ENCODE measurements at places on chromosomes 11 and 22. TPM values are rescaled to one million over a fixed set of nuclear protein-coding genes. Genes with fewer than 3 reads are reported as not detected.
A peak's percentile ranks its signal among the peaks of the same experiment; 100 is the strongest.

- no peaks in the 10 kb centered on the region for H3K36me3 ChIP-seq
- H3K4me1 ChIP-seq, result peaks cover 2% of the 10 kb centered on the region
- no peak overlapping the region for H3K27ac ChIP-seq
- no peak for DNase-seq
- no peak overlapping the region for H3K4me3 ChIP-seq
Observed at GRCh38 chr11:122852074-122852795, 13.9 kb downstream of the CRTAM start.

GRCh38 chr11:67382276-67383136, 9.1 kb upstream of the CLCF1 start:
- no peaks in the 10 kb centered on the region for H3K36me3 ChIP-seq

- H3K4me1 ChIP-seq, result no peaks in the 10 kb centered on the region
- no peaks in the 10 kb centered on the region for H3K27me3 ChIP-seq
- H3K27ac ChIP-seq, result no peak overlapping the region
- H3K4me3 ChIP-seq, result no peak overlapping the region
- DNase-seq, result no peak
- no peaks in the 10 kb centered on the region for H3K36me3 ChIP-seq
Observed at GRCh38 chr11:76623171-76623883, 47.2 kb downstream of the LRRC32 start.

The ACRV1 gene
- total RNA-seq, result not detected

DNA sequence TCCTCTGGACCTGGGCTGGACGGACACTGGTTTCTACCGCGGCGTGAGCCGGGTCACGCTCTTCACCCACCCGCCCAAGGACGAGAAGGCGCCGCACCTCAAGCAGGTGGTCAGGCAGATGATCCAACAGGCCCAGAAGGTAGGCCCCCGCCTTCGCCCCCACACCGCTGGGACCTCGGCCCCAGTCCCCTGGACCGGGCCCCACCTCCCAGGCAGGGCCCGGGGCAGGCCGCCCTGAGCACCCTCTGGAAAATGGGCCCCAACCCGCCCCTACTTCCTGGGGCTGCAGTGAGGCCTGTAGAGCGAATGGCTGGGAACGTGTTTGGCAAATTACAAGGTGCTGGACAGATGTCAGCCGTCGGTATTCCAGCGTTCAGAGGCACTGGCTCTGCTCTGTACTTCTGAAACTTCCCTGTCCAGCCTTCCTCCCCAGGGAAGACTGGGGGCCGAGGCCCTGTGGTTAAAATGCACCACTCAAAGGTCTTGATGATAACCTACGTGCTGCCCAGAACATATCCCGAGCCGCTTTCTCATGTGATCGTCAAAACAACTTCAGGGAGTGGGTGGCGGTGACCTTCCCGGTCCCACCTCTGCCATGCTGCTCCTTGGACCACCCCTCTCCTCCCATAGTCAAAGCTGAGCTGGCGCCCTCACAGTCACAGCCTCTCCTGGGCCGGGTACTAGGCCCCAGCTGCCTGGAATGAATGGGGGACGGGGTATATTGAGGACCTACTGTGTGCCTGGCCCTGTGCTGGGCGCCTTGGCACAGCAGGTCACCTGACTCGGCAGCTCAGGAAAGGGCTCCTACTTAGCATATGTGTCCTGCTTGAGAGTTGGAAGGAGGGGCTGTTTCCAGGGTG, 869 bp downstream of the FAM83F start:
- H3K4me3 ChIP-seq, result peak overlapping the region; percentile 61
- peaks cover 37% of the 10 kb centered on the region for H3K4me1 ChIP-seq
- DNase-seq, result no peak

GRCh38 chr22:46678785-46679700, 58.9 kb downstream of the GRAMD4 start:
- H3K4me1 ChIP-seq, result no peaks in the 10 kb centered on the region
- H3K27ac ChIP-seq, result no peak overlapping the region
- H3K4me3 ChIP-seq, result no peak overlapping the region
- no peaks in the 10 kb centered on the region for H3K36me3 ChIP-seq

The KDM4F gene
- total RNA-seq, result not detected

The KCNJ1 gene
- 0.17 TPM for total RNA-seq

The CST6 gene
- total RNA-seq, result 1.6 TPM

DNA sequence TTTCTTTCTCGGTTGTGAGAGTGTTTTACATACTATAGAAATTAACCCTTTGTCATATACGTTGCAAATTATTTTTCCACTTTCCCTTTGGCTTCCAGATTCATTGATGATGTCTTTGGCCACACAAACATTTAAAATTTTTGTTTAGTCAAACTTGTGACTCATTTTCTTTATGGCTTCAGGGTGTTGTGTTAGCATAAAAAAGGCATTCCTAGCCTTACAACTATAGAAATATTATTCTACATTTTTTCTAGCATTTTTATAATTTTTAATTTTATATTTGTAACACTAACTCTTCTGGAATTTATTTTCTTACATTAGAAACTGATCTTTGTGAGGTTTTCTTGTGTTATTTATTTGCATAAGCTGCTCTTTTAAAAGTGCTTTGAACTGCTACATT, 12.1 kb downstream of the GRIA4 start:
- no peaks in the 10 kb centered on the region for H3K36me3 ChIP-seq
- H3K27ac ChIP-seq, result no peak overlapping the region
- H3K27me3 ChIP-seq, result no peaks in the 10 kb centered on the region

- no peak overlapping the region for H3K4me3 ChIP-seq
- no peaks in the 10 kb centered on the region for H3K27me3 ChIP-seq
- DNase-seq, result no peak
- no peaks in the 10 kb centered on the region for H3K4me1 ChIP-seq
Observed at GRCh38 chr11:17394743-17395390, 6.4 kb upstream of the KCNJ11 start.

The CDC42EP2 gene
- total RNA-seq, result 11.7 TPM

The IRAG1 gene
- 2.7 TPM for total RNA-seq

DNA sequence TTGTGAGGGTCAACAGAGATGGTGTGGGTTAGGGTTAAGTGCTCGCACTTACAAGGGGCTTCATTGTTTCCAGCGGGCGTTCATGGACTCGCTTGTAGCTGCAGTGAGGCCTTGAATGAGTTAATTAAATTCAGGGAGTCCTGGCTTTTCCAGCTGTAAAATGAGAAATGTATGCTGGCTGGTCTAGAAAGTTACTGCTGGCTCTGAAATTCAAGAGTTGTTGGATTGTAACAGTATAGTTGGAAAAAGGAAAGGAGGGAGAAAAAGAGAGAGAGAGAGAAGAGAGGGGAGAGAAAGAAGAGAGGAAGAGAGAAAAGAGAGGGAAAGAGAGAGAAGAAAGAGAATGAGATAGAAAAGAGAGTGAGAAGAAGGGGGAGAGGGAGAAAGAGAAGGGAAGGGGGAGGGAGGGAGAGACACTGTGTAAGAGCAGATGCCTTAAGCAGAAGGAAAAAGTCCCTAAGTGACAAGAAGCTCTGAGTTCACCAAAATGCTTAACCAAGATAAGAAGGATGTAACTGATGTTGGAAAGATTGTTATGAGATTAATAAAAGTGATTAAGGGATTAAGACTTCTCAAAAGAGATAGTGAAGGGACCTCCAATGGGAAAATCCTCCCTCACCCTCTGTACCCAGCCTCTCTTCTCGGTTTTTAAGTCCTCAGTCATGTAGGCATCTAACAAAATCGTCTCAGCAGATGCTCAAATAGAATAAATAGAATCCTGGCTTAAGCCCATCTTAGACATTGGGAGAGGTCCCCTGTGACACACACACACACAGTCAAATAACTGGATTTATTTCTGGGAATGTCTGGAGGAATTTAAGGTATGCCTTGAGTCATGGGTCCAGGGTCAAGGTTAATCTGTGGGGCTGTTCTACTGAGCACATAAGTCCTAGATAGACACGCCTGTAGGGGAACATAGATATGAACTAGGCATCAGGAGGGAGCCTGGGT, 477.9 kb downstream of the MIAT start:
- no peak overlapping the region for H3K4me3 ChIP-seq
- H3K4me1 ChIP-seq, result no peaks in the 10 kb centered on the region
- no peaks in the 10 kb centered on the region for H3K36me3 ChIP-seq
- no peak for DNase-seq
- no peaks in the 10 kb centered on the region for H3K27me3 ChIP-seq

DNA sequence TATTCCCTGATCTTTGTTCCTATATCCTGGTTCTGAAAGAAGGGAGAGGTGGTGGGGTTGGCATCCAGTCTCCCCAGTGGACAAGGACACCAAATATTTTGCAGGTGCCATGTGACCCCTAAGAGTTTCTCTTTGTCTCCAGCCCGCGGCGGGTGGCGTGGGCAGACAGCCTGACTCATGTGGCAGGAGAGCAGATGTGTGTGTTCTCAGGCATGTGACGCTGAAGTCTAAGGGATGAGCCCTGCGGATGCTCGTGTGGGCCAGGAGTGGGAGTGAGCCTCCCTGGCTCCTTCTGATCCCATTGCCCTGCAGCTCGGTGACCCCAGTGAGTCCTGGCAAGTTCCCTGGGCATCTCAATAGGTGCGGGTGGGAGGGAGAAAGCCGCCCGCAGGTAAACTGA, 94.8 kb upstream of the TBCEL start:
- H3K4me1 ChIP-seq, result peaks cover 5% of the 10 kb centered on the region
- no peak overlapping the region for H3K4me3 ChIP-seq
- no peak overlapping the region for H3K27ac ChIP-seq
- no peak for DNase-seq

DNA sequence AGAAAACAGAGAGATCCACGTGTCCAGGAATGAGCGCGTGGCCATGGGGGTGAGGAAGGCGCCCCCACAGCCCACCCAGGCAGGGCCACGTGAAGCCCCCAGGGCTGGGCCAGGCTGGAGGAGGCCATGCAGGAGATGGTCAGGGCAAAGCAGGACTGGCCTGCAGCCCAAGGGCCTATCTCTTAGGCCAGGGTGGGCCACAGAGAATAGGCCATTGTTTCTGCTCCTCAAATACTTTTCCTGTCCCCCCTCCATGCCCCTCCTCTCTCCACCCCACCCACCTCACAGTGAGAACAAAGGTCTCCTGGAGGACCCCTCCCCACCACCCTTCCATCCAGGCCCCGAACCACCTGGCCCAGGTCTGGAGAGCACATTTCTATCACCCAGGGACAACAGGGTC, 8.3 kb upstream of the CDC42EP1 start:
- no peak overlapping the region for H3K27ac ChIP-seq
- DNase-seq, result no peak
- H3K4me1 ChIP-seq, result peaks cover 18% of the 10 kb centered on the region
- no peak overlapping the region for H3K4me3 ChIP-seq
- peaks cover 5% of the 10 kb centered on the region for H3K27me3 ChIP-seq
- H3K36me3 ChIP-seq, result no peaks in the 10 kb centered on the region

DNA sequence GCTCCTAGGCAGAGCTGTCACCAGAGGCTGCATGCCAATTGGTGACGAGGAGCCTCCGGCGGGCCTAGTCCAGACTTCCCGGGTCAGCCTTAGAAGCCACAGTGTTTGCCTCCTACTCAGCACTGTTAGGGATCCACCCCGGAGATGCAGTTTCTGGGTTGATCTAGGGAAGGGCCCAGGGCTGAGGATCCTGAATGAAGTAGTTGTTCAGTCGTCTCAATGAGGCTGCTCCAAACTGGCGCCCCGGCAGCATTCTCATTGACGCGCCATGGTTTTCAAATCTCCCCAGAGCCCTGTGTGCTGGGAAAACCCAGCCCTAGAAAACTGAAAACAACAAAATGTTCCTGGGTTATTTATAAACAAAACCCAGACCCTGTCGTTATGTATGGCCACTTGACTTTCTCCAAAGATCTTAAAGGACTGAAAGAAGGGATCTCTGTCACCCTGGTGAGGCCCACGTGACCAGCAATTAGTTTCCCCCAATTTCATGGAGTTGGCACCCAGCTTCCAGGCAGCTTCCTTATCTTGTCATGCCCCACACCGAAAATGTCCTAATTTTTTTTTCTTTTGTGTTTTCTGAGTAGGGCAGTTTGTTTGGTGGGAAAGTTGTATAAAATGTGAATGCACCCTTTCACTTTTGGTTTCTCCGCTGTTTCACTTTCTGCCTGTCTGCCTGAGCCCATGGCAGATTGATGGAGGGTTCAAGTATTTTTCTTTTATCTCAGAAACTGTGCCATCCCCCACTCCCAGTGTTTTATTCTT, 2.0 kb upstream of the EHD1 start:
- no peak for DNase-seq
- H3K4me3 ChIP-seq, result no peak overlapping the region
- no peak overlapping the region for H3K27ac ChIP-seq

The PNPLA5 gene
- total RNA-seq, result 8.2 TPM

DNA sequence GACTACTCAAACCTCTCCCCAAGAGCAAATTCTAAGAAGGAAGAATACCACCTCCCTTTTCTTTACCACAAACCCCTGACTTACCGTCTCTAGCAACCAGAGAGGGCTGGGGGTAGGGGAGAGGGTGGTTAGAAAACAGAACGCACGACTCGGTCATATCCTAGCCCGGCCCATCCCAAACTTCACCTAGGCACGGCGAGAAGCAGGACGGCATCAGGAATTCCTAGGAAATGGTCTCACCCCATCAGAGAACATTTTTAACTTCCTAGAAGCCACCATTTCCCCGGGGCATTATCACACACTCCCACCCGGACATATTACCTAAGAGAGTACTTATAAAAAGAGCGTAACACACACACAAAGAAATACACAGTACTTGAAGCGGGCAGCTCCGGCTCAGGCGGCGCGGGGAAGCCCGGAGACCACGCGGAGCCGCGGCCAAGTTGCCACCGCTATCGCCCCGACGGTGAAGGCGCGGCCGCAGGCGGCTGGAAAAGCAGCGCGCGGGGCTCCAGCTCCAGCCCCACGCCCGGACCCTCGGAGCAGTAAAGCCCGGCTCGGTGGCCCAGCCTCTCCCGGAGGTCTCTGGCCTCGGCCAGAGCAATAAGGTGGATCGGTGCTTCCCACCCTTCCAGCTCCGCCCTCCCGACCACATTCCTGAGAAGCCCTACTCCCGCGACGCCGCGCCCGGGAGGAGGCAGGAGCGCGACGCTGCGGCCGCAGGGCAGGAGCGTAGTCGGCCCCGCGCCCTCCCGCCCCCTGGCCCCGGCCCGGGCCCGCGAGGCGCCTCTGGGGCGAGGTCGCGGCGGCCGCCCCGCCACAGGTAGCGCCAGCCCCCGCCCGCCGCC, 878 bp downstream of the RRAS2 start:
- no peak for DNase-seq
- no peaks in the 10 kb centered on the region for H3K36me3 ChIP-seq
- H3K27me3 ChIP-seq, result no peaks in the 10 kb centered on the region
- H3K4me1 ChIP-seq, result peaks cover 10% of the 10 kb centered on the region

DNA sequence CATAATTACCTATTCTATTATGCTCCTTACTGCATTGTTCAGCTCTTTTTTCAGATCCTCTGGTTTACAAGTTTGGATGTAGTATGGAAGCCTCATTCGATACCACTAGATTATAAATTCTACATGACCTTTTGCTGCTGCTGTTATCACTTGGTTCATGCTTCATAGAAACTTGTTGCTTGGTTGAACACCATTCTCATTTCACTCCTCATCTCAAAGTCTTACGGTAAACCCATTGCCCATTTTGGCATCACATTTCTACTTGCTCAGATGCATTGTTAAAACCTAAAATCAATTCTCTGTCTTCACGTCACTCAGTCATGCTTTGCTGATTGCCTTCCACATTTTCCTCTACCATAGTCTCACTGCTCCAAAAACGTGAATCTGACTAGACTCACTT, 155.5 kb upstream of the DDI1 start:
- H3K4me1 ChIP-seq, result no peaks in the 10 kb centered on the region
- no peak overlapping the region for H3K4me3 ChIP-seq
- H3K27me3 ChIP-seq, result no peaks in the 10 kb centered on the region
- H3K27ac ChIP-seq, result no peak overlapping the region

Measured in H1 (cell line).